ENCODE measurements at places on chromosomes 4 and X.
A peak's percentile ranks its signal among the peaks of the same experiment; 100 is the strongest.

GRCh38 chr4:106898621-106899230 lies 137.4 kb downstream of the DKK2 start:
- peak; percentile 51 for DNase-seq

DNA sequence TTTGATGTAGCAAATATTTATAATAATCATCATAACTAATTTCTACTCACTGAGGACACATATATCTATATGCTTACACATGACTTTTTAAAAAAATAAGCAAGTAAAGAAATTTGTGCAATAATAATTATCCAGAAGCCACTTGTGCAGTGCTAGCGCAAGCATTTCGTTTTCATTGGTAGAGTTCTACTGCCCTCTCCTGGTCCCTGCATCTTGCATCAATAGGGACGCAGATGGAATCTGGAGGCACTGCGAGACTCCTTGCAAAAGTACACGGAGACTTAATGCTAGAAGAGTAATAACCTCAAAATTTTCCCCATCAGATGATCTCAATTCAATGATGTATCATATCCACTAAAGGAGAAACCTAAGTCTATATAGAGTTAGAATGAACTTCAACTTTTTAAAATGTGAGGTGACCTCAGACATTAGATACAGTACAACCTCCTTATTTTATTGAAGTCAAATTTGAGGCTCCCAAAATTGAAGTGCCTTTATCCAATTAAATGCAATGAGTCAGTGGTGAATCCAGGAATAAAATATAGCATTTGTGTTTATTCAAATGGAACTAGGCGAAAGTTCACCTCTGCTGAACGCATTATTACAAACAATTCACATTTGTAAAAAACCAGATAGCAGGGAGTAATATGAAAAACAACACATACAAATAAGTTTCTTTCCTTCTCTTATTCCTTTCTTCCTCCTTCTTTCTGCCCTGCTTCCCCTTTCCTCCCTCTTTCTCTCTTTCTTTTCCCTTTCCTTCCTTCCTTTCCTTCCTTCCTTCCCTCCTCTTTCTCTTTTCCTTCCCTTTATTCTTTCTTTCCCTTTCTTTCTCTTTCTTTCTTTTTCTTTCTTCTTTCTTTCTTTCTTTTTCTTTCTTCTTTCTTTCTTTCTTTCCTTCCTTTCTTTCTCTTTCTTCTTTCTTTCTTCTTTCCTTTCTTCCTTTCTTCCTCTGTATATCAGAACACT lies 450.0 kb downstream of the ANKRD50 start:
- peak; percentile 60 for DNase-seq

DNA sequence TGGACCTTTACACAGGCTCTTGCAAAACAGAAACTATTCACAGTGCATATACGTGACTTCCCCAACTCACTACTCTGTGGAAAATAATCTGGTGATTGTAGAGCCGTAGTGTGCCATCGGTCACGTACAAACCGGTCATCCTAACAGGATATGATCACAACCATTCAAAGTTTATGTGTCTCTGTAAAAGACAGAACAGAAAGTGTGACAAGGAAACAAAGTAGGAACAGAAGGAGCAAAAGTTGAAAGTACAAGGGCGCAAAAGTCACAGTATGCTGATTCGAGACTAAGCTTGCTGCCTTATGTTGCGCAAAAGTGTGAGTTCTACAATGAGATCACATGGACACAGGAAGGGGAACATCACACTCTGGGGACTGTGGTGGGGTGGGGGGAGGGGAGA lies 18.6 kb downstream of the MEPE start:
- DNase-seq, result no peak

- no peak for DNase-seq
Observed at GRCh38 chrX:41412261-41413081, 34.7 kb upstream of the NYX start.

DNA sequence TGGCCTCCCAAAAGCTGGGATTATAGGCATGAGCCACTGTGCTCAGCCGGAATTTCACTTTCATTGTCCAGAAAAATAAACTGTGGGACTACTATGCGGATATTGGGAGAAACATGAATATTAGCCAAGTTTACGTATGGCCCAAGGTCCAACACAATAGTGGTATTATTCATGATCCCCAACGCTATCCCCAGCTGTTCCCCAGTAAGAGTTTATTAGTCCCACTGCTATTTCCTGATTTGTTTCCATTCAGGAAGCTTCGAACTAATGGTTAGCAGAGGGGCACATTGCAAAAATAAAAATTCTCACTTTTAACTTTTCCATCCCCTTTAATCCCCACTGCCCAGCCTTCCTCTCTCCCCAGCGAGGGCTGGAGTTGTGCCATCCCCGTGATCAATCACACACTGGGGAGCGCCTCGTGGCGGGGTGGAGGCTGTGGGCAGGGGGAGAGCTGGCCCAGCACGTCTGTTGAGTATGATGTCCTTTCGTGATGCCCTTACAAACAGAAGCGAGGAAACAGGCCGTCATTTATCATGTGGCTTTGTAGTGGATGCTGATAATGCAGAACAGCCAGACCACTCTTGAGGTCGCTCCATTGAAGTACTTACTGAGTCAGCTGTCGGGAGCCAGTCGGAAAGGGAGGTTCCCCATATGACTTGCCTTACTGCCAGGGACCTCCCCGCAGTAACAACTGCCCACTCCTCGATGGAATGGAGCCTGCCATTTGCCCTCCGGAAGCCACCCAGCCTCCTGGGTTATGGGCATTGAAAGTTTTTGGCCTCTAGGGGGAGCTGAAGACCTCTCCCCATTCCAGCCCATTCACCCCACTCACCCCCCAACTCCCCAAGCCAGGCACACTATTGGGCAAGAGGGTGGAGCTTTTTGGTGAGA lies 117.0 kb downstream of the KDR start:
- DNase-seq, result no peak

DNA sequence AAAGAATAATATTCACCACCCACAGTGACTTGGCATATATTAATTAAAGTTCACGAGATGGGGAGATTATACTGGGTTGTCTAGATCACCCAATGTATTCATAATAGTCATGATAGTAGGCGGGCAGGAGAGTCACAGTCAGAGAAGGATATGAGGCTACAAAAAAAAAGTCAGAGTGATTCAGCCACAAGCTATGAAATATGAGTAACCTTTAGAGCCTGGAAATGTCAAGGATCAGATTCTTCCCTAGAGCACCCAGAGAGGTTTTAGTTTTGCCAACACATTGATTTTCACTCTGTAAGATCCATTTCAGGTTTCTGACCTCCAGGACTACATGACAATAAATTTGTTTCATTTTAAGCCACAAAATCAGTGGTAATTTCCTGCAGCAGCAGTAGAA lies 501.9 kb downstream of the GABRG1 start:
- DNase-seq, result peak; percentile 2

DNA sequence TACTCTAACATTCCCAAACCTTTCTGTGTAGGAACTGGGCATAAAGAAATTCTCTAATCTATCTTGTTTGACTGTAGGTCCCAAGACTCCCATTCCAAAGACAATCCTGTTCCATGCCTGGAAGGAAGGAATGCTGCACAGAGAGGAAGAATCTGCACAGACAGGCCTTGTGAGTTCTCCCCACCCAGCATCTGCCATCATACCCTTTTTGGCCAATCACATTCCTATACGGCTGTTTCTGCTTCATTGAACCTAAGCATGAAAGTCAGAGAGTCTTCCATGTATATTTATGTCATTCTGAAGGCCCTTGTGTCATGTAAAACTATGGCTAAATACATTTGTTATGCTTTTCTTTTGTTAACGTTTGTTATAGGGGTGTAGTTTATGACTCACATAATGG lies 667.7 kb upstream of the IGFBP7 start:
- DNase-seq, result no peak

DNA sequence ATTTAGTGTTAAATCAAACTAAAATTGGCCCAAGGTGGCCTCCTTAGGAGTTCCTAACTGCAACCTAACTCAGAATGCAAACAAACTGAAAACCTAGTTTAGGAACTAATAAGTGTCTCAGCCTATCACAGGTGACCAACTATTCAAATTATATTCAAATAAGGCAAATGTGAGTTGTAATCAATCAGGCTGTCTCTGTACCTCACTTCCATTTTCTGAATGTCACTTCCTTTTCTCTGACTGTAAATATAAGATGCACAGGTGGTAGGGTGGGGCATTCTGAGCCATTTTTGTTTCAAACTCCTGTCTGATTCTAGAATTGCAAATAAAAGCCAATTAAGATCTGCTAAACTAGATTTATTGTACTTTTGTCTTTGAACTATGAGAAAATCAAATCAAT lies 401.5 kb downstream of the PPP3CA start:
- DNase-seq, result no peak

GRCh38 chr4:154076921-154077320 lies 288.0 kb upstream of the SFRP2 start:
- peak; percentile 36 for DNase-seq

DNA sequence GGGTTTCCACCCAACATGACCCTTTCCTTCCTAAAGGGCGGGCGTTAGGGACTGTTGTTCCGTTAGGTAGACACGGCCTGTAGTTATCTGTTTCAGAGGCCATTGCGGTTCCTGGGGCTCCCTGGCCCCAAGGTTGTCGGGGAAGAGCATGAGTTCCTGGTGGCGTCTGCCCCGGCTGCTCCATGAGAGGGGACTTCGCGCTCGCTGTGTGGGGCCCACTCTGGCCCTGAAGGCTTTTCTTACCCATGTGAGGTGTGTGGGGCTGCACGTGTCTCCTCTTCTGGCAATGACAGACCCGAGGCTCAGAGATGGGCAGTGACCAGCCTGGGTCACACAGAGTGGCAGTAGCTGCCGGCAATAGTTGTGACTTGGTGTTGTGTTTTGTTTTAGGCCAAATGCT lies 9.1 kb downstream of the TADA2B start:
- DNase-seq, result no peak

- no peak for DNase-seq
Observed at GRCh38 chrX:153935326-153935851, 552 bp upstream of the NAA10 start.

DNA sequence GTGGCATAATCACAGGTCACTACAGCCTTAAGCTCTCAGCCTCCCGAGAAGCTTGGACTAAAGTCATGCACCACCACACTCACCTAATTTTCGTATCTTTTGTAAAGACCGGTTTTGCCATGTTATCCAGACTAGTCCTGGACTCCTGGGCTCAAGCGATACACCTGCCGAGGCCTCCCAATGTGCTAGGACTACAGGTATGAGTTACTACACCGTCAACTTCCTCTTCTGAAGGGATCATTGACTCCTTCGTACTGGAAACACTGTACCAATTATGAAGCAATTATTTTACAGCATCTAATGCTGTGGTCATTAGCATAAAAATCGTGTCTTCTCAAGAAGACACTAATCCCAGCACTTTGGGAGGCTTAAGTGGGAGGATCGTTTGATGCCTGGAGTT lies 35.2 kb downstream of the PDS5A start:
- DNase-seq, result no peak

GRCh38 chrX:38260231-38260630 lies 39.6 kb upstream of the SRPX start:
- peak; percentile 45 for DNase-seq

DNA sequence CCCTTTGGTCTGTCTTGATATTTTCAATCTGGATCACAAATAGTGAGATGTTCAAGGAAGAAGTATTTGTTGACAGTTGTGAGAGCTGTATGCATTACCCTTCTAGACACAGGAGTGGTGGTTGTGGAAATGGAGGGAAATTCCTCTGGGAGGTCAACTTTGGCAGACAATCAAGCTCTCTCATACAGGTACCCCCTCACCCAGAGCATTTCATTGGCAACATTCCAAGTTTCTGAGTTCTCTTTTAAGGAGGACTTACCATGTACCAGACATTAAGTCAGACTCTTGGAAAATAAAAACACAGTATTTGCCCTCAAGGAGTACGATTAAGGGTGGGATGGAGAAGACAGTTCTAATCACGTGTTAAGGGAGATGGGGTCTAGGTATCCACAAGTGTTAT lies 45.3 kb downstream of the KLHL15 start:
- DNase-seq, result no peak

DNA sequence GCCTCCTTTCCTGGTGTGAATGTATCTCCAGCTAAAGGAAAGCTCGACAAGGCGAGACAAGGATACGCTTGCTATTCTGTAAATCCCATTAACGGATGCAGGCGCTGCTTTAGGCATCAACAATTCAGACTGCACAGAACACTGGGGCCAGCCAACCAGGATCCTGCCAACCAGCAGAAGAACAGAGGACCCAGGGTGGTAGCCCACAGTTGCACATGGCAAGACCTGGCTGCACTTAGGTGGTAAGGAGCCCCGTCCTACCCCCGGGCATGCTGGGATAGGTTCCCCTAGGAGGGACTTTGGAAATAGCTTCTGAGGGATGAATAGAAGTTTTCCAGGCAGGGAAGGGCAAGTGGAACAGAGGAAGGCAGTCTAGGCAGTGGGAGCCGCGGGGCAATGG lies 20.7 kb downstream of the PSAPL1 start:
- DNase-seq, result no peak

DNA sequence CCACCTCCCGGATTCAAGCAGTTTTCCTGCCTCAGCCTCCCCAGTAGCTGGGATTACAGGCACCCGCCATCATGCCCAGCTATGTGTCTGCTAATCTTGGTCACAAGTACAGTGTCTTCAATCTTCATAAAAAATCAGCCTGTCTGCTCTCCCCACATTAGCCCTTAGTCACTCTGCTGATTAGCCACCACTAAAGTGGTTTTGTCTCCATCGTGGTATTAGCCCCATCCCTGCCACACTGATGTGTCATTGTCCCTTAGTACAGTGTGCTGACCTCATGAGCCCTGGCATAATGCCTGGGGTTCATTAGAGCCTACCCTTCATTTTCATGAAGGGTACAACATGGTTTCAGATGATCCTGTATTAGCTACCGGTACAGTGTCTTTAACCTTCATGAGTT lies 49.9 kb downstream of the ZNF157 start:
- DNase-seq, result no peak

DNA sequence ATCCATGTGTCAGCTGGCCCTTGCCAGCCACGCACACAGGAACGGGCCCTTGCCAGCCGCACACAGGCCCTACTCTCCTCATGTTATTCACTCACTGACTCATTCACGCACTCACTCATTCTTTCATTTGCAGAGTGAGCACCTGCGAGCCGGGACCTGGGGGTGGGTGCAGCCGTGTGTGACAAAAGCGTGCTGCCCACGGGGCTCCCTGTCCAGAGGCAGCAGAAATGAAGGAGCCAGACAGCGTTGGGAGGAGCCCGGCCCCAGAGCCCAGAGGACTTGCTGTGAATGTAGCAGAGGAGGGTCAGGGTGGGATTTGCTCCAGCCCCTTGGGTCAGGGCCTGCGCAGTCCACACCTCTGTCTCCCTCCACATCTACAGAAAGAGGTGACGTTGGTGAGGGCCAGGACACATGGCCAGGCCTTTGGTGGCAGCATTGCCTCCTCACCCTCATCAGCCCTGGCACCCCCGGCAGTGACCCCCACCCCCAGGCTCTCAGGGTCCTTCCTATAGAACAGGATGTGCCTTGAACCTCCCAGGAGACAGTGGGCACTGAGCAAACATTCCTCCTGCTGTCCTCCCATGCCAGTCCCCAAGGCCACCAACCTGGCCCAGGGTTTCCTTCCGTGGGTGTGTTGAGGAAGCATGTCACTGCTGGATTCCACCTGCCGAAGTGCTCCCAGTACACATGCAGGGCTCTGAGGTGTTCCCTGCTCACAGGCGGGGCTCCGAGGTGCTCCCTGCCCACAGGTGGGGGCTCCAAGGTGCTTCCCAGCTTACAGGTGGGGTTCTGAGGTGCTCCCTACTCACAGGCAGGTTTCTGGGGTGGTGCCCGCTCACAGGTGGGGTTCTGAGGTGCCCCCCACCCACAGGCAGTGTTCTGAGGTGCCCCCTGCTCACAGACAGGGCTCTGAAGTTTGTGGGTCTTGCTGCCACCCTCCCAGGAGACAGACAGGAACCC lies 105.7 kb downstream of the HMX1 start:
- DNase-seq, result no peak
